Stomach (tissue), 19 donors: ENCODE measurements at places on chromosomes 13 and 19. TPM values are rescaled to one million over a fixed set of nuclear protein-coding genes. Genes with fewer than 3 reads are reported as not detected.

The RNF225 gene
- total RNA-seq: not detected

- H3K4me1 ChIP-seq: no peaks in the 10 kb centered on the region
- H3K27me3 ChIP-seq: peaks cover 64% of the 10 kb centered on the region
- H3K27ac ChIP-seq: no peak overlapping the region
- H3K36me3 ChIP-seq: no peaks in the 10 kb centered on the region
These were observed 3.4 kb downstream of the ZNF536 start for GRCh38 chr19:30375553-30376031.

GRCh38 chr19:48881741-48882657 is 9.8 kb downstream of the PPP1R15A start:
- peaks cover 4% of the 10 kb centered on the region for H3K36me3 ChIP-seq
- H3K4me3 ChIP-seq: no peak overlapping the region
- H3K27me3 ChIP-seq: no peaks in the 10 kb centered on the region
- peaks cover 45% of the 10 kb centered on the region for H3K4me1 ChIP-seq
- no peak overlapping the region for H3K27ac ChIP-seq
- no peak for DNase-seq

GRCh38 chr13:61965756-61966155 is 550.1 kb upstream of the PCDH20 start:
- no peak for DNase-seq
- no peak overlapping the region for H3K27ac ChIP-seq
- H3K4me1 ChIP-seq: no peaks in the 10 kb centered on the region
- H3K27me3 ChIP-seq: no peaks in the 10 kb centered on the region

The CYP4F3 gene
- 100 TPM for total RNA-seq

GRCh38 chr19:12930002-12930645 is 3.4 kb downstream of the FARSA start:
- H3K27me3 ChIP-seq: no peaks in the 10 kb centered on the region
- no peak overlapping the region for H3K4me3 ChIP-seq
- DNase-seq: no peak
- H3K36me3 ChIP-seq: peaks cover 61% of the 10 kb centered on the region
- H3K4me1 ChIP-seq: peaks cover 32% of the 10 kb centered on the region

- H3K27ac ChIP-seq: no peak overlapping the region
- H3K27me3 ChIP-seq: no peaks in the 10 kb centered on the region
- DNase-seq: no peak
- H3K36me3 ChIP-seq: peaks cover 97% of the 10 kb centered on the region
- H3K4me3 ChIP-seq: no peak overlapping the region
These were observed 7.7 kb downstream of the AP1M1 start for GRCh38 chr19:16205205-16206045.

- H3K27ac ChIP-seq: peak overlapping the region; percentile 51
- H3K4me3 ChIP-seq: no peak overlapping the region
- H3K36me3 ChIP-seq: no peaks in the 10 kb centered on the region
- DNase-seq: no peak
These were observed 40.6 kb downstream of the COL4A2 start for GRCh38 chr13:110347535-110348308.

The F7 gene
- not detected for total RNA-seq

The DAND5 gene
- 0.58 TPM for total RNA-seq

The PROZ gene
- total RNA-seq: 1.9 TPM
